Endodermal cell (in vitro differentiated cells): ENCODE measurements at places on chromosomes 12 and 14. TPM values are rescaled to one million over a fixed set of nuclear protein-coding genes. Genes with fewer than 3 reads are reported as not detected.

DNA sequence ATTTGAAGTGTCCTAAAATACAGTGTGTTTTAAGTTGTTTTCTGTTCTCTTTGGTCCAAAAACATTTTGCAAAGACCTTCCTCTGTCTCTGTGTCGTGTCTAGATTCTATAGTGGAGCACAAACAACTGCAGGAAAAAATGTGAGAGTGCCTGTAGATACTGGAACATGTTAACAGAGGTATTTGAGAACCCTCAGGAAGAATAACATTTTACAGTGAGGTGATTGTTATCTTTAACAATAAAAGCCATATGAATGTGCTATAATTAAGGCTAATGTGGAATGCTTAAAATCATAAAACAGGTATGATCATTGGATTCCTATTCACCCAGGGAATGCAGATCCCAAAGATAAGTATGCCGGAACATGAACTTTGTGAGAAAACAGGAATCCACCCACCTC lies 98.0 kb downstream of the SAMD4A start:
- H3K27me3 ChIP-seq: no peaks in the 10 kb centered on the region
- no peak overlapping the region for H3K27ac ChIP-seq
- no peak for DNase-seq
- no peaks in the 10 kb centered on the region for H3K36me3 ChIP-seq
- H3K4me3 ChIP-seq: no peak overlapping the region
- H3K4me1 ChIP-seq: no peaks in the 10 kb centered on the region

P2RX2 gene
- total RNA-seq: 2.6 and 2.8 TPM in 2 replicates

- H3K27ac ChIP-seq: no peak overlapping the region
- H3K36me3 ChIP-seq: peaks cover 6% of the 10 kb centered on the region
- H3K27me3 ChIP-seq: peaks cover 29% of the 10 kb centered on the region
- H3K4me1 ChIP-seq: no peaks in the 10 kb centered on the region
- DNase-seq: no peak
These were observed 289.3 kb downstream of the FBXL14 start for GRCh38 chr12:1305063-1305434.

DNA sequence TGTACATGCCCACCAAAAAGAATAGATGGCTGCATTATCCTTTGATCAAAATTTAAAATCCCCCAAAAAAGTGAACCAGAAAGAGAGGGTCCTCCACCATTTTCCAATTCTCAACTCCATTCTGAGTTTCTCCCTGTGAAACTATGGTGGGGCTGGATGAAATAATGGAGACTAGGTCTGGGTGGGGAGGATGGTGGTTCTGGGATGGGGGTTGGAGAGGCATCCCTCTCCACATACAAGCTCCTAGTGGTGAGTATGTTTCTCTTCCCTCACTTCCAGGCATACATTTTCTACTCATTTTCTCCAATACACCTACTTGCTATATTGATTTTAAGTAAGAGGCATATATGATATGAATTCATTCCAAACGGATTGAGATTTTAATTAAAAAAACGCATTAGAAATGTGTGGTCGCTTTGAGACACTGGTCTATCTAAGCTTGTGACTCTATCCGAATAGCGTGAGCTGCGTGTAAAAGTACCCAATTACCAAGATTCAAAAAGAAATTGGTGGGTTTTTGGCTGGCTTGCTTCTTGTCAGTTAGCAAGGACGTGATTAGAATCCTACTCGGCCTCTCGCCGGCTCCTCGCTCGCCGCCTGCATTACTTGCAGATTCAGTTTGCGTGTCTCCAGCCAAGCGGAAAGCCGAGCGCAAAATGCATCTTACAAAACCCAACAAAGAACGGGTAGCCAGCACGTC lies 3.4 kb downstream of the ASCL1 start:
- H3K4me3 ChIP-seq: no peak overlapping the region
- peak; percentile 65 for DNase-seq
- H3K36me3 ChIP-seq: no peaks in the 10 kb centered on the region
- H3K27me3 ChIP-seq: peaks cover 100% of the 10 kb centered on the region
- H3K4me1 ChIP-seq: peaks cover 8% of the 10 kb centered on the region

SDS gene
- total RNA-seq: not detected in 3 replicates

- H3K4me1 ChIP-seq: no peaks in the 10 kb centered on the region
- no peak overlapping the region for H3K27ac ChIP-seq
- DNase-seq: no peak
These were observed 301.6 kb downstream of the PCNX1 start for GRCh38 chr14:71208702-71209357.
